CD14-positive monocyte (primary cell): ENCODE measurements at places on chromosomes 3 and 15.

GRCh38 chr3:66555214-66555844 is 54.5 kb upstream of the LRIG1 start:
- DNase-seq = no peak

GRCh38 chr3:150469031-150469930 is 61.2 kb downstream of the TSC22D2 start:
- DNase-seq = peak; percentile 22

DNA sequence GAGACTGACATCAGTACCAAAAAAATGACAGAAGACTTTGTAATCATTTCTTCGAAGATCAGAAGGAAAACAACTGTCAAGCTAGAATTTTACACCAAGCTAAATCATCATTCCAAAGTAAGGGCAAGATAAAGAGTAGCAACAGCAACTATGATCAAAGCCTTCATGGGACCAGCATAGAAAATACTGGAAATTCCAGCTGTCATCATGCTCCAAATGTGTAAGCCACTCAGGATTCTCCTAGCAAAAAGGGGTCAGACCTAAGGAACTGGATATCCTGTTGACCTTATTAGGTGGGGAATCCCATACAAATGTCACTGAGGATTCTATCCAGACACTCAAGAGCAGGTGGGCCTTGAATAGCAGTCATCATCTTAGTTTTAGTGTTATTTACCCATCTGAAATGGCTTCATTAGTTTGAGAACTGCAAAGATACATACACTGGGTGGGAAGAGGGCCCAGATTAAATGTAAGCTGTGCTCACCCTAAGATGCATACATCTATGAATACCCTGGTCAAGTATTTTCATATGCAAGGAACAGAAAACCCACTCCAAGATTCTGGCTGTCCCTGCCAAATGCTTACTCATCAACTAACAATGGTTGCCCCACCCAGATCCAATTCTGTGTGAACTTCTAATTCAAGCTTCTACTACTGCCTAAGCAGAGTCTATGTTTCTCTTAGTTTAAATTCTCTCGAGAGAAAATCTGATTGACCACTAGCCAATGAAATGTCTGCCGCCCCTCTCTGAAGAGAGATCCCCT is 33.5 kb downstream of the CLDN18 start:
- DNase-seq = no peak

DNA sequence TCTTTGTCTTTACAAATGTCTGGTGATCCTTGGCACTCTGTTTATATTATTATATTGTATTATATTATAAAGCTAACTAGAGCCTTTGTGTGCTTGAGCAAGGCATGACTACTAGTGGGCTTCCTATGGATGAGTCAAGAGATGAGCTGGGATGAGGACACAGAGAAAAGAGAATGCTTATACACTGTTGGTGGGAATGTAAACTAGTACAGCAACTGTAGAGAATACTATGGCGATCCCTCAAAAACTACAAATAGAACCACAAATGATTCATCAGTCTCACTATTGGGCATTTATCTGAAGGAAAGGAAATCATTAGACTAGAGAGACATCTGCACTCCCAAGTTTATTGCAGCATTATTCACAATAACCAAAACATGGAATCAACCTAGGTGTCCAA is 40.8 kb upstream of the MED12L start:
- no peak for DNase-seq

GRCh38 chr15:39365161-39365560 is 215.7 kb upstream of the THBS1 start:
- DNase-seq = no peak

- DNase-seq = no peak
Observed at GRCh38 chr3:1381647-1382036, 288.8 kb downstream of the CNTN6 start.

GRCh38 chr3:72102112-72102616 is 317.2 kb upstream of the PROK2 start:
- DNase-seq = peak; percentile 98

GRCh38 chr3:124526601-124527000 is 203.7 kb upstream of the UMPS start:
- no peak for DNase-seq

DNA sequence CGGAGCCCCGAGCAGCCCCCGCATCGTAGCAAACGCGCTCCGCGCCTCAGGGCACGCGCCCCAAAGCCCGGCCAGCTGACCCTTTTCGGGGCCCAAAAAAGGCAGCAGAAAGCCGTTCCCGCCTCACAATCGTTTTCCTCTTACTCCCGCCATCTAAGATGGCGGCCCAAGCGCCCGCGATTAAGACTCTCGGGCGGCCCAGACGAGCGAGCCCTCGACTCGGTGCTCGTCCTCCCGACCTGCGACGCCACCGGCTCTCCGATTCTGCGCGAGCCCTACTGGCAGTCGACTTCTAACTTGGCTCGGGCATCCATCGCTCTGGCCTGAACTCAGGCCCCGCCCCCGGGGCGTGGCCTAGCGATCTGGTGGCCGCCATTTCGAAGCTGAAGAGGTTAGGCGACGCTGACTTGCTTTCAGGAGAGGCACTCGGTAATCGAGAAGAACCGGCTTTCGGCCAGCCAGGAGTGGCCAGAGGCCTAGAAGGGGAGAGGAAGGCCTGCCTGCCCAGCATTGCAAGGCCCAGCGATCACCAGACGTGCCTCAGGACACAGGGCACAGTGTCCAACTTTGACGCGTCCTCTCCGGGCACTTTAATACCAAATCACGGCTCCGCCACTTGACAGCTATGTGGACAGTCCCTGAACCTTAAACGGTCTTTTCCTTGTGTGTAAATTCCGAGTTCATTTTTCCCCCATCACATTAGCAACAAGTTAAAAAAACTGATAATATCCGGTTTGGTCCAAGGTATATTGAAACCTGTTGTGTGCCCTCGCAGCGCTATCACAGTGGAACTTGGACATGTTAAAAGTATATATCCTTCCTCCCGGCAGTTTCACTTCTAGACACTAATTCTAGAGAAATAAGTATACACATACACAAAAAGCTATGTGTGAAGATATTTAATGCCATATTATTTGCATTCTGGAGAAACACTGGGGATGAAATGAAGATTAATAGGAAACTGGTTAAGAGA is at the start of gene RAF1:
RAF1 (minus strand) TSS at position 182 of the 973 bp plus-strand sequence. CDS start 45,396 bp downstream, outside the sequence.
- peak; percentile 99 for DNase-seq

DNA sequence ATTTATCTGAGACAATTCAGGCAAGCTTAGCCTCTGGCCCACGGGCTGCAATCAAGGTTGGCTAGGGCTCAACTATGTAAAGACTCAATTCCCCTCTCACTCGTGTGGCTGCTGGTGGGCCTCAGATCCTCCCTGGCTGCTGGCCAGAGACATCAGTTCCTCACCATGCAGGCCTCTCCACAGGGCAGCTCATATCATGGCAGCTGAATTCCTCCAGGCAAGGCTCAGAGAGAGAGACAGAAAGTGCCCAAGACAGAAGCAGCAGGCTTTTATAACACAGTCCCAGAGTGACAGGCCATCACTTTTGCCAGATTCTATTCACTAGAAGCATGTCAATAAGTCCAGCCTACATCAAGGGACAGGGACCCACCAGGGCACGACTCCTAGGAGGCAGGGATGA is 63.2 kb downstream of the XXYLT1 start:
- no peak for DNase-seq

GRCh38 chr15:80228959-80229610 is 22.9 kb downstream of the CTXND1 start:
- no peak for DNase-seq

GRCh38 chr3:18660059-18660458 is 234.9 kb upstream of the SATB1 start:
- DNase-seq = no peak

- DNase-seq = no peak
Observed at GRCh38 chr3:183428447-183429211, at the start of gene MCF2L2. TSS of gene MCF2L2 (minus strand) at chr3:183428619. CDS start at chr3:183427977, 642 bp downstream.

- DNase-seq = no peak
Observed at GRCh38 chr3:146701246-146701645, 96.1 kb upstream of the PLSCR5 start.

DNA sequence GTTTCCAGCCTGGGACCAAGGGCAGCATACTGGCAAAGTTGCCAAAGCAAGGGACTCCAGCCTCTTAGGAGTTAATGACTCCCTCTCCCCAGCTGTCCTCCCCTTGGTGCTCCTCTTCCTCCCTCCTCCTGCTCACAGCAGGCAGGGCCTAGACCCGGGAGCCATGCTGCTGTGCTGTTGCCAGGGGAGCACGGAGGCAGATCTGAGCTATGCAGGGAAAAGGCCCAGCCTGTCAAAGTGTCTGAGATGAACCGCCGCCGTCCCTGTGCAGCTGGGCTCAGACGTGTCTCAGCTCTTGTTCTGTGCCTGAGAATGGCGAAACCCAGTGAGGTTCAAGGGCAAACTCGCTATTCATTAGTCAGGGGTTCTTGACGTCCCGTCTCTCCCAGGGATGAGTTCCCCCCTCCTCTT is 60.8 kb upstream of the POLG start:
- peak; percentile 81 for DNase-seq
